Type B pancreatic cell (in vitro differentiated cells): ENCODE measurements at places on chromosomes 12 and 14. TPM values are rescaled to one million over a fixed set of nuclear protein-coding genes. Genes with fewer than 3 reads are reported as not detected.

DNA sequence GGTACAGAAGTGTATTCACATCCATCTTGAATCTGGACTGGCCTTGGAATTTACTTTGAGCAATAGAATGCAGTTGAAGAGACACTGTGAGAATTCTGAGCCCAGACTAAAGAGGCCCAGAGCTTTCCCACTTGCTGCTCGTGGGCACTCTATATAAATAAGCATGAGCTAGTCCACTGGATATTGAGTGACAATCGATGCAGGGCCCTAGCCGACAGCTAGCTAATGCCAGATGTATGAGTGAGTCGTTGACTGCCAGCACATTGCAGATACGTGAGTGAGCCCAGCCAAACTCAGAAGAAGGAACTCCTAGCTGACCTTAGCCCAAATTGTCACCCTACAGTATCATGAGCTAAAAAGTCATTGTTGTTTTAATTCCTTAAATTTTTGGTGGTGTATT, 24.9 kb downstream of the NAV3 start:
- DNase-seq = no peak

The STXBP6 gene
- total RNA-seq = 17.0 and 51.2 TPM in 2 replicates

GRCh38 chr12:25594376-25594775, 41.3 kb upstream of the LMNTD1 start:
- no peak for DNase-seq

DNA sequence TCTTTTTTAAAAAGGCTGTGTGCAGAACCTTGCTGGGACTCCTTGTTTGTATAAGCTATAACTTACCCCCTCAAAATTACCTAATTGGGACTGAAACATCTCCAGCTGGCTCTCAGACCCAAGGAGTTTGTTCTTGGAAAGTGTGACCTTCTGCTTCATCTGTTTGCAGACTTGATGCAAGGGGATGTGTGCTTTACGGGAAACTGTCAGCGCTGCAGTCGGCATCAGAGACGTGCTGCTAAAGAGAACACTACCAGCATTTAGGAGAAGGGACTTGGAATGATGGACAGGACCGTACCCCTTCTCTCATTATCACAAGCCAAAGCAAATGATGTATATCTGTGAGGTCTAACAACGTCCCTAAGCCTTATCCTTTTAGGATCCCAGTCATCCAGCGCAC, 174.2 kb upstream of the PARP11 start:
- DNase-seq = no peak

The GPRC5A gene
- 152 and 1,119 TPM in 2 replicates for total RNA-seq

- peak; percentile 84 for DNase-seq
Observed at GRCh38 chr12:109264095-109264942, 44.8 kb downstream of the FOXN4 start.

DNA sequence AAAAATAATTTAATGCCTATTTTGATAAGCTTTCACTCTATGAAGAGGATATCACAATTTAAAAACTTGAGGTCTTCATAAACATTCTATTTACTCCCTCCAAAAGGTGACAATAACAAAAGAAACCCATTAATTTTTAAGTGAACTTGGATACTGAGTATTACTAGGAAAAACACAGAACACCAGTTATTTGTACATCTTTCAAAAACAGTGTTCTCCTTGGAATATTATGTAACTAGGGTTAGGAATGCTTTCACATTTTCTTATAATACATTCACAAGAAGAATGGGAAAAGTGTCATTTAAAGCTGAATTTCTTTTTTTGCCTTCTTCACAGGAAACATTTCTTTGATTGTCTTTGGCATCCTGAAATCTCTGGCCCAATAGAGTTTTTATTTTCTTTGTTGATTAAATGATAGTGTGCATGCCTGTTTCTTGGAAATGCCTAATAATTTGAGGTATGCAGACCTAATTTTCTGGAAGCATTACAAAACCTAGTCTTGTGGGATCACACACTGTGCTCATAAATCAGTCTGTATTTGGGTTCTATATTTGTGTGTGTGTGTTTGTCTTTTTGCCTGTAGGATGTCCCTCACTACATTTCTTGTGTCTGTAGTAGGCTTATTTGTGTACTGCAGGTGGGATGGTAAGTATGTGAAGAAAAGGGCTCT, 76.5 kb downstream of the WNK1 start:
- DNase-seq = no peak

DNA sequence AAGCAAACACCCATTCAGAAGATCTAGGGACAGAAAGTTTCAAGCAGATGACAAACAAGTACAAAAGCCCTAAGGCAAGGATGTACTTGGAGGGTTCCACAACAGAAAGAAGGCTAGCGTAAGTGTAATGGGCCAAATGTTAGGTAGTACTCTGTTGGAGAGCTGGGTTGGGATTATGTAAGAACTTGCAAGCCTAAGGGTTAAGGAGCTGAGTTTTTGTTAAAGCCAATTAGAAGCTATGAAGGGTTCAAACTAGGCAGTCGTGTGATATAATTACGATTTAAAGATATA, 41.4 kb downstream of the HECTD1 start:
- no peak for DNase-seq

The LHX5 gene
- 0.12 TPM in 1 of 2 replicates, not detected in the other for total RNA-seq

- DNase-seq = no peak
Observed at GRCh38 chr12:130850418-130851021, 11.5 kb upstream of the STX2 start.

The CELA1 gene
- not detected in 2 replicates for total RNA-seq

DNA sequence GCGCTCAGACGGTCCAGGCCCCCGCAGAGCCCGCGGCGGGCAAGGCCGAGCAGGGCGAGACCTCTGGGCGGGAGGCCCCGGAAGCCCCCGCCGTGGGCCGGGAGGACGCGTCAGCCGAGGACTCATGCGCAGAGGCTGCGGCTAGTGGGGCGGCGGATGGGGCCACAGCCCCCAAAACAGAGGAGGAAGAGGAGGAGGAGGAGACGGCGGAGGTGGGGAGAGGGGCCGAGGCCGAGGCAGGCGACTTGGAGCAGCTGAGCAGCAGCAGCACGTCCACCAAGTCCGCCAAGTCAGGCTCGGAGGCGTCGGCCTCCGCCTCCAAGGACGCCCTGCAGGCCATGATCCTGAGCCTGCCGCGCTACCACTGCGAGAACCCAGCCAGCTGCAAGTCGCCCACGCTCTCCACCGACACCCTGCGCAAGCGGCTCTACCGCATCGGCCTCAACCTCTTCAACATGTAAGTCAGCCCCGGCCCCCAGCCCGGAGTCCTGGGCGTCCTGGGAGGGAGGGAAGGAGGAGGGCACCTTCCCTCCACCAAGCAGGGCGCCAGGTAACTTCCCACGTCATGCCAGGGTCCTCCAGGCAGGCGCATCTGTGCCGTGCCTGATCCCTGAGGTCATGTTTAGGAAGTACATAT, 72.4 kb downstream of the IQSEC3 start:
- DNase-seq = no peak

- no peak for DNase-seq
Observed at GRCh38 chr14:81122326-81122725, 98.4 kb downstream of the GTF2A1 start.

The CCDC197 gene
- total RNA-seq = not detected in 2 replicates

DNA sequence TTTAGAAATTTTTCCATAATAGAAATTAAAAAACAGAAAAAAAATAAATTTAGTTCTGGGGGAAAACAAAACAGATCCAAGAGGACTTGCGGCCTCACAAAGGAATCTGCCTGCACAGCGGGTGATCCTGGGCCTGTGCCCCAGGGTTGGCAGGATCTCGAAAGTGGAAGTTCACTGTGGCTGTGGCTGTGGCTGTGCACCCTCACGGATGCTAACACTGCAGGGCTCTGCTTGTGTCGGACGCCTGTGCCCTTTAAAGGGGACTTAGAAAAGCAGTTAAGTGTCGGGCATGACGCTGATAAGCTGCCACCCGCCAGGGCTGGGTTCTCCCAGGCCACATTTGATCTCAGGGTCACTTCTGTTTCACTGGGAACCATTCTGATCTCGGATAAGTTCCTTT, 209.1 kb downstream of the TTC7B start:
- no peak for DNase-seq

DNA sequence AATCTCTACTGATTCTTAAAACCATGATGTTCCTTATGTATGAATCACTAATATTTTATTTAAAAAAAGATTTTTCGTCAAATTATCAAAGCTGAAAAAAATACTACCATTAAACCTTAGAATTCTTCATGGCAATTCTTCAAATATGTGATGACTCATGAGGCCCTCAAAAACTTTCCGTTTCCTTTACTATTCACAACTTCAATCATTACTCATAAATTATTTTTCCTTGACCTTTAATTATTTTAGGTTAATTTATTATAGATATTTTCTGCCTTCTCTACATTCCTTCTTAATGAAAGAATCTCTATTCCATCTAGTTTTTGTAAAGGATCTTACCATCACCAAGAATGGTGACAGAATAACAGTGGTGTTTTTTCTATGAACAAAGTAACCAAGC, 162.1 kb upstream of the SOX5 start:
- no peak for DNase-seq

DNA sequence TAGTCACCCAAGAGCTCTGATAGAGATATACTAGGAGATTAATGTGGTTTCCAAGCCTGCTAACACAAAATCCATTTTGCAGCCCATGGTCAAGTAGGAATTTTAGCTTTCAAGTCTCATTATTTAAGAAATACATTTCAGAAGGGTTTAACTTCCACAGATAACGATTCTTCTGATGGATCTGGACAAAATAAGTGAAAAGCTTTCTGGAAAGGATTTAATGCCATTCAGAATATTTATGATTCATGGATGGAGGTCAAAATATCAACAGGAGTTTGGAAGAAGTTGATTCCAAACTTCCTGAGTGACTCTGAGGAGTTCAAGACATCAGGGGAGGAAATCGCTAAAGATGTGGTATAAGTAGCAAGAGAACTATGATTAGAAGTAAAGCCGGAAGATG, 214.6 kb downstream of the ATXN7L3B start:
- no peak for DNase-seq

DNA sequence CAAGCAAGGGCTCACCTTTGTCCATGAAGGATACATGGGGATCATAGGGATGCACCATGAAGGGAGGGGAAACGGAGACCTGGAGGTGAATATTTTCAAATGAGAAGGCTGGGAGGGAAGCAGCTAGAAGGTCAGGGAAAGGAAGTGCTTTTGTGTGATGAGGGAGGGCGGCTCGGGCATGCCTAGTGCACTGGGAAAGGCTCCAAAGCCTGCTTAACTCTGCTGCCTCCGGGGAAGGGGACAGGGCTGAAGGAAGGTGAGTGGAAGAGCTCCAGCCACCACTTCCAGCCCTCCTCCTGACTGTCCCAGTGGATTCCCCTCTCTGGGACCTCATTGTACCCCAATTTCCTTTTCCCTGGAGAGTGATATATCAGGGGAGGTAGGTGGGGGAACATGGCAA, 149.4 kb upstream of the PRMT8 start:
- no peak for DNase-seq

GRCh38 chr12:1044696-1045095, 53.7 kb downstream of the ERC1 start:
- DNase-seq = no peak

DNA sequence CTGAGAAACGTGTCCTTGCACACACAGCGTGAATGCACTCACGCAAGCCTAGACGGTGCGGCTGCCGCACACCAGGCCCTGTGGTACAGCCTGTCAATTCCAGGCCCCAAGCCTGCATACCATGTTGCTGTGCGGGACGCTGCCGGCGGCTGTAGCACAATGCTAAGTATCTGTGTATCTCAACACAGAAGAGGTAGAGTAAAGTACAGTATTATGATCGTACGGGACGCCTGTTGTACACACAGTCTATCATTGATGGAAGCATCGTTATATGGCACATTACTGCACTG, 45.0 kb downstream of the AMN start:
- no peak for DNase-seq
